Stimulated activated CD4-positive, alpha-beta T cell treated with anti-CD3 and anti-CD28 coated beads, Interleukin-12 subunit alpha, Interleukin-12 subunit beta, amount 100 ng/mL, for 48 hours (primary cell): ENCODE measurements at places on chromosomes 13 and 19.

DNA sequence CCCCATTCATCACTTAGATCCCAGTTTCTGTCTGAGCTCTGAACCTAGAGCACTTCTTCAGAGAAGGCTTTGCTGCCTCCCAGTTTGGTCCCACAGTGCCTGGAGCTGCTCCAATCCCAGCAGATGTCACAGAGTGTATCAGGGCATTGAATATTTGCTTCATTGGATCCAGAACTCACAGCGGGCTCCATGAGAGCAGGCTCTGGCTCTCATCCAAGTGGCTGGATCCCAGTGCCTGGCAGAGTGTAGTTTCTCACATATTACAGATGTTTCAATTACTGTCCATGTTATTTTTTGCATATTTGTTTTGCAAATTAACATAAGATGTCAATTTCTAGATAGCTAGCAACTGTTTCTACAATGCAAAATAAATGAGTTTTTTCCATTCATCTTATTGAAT lies 50.6 kb downstream of the MYO16 start:
- DNase-seq: no peak

GRCh38 chr19:38387550-38388348 lies at the start of gene GGN:
Gene GGN (minus strand): TSS chr19:38388034. CDS start chr19:38387261, 773 bp downstream.
- peak; percentile 83 for DNase-seq

DNA sequence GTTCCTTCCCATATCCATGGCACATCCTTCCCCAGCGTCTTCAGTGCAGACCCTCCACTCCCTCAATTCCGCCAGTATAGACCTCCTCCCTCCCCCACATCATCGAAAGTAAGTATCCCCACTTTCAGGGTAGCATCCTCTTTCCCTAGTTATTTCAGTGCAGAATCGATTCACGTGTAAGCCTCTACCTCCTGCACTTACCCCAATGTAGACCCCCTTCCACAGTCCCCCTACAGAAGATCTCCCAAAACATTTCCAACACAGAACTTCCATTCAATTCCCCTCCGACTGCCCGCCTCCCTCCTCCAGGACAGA lies 664 bp downstream of the IRF3 start:
- DNase-seq: no peak

DNA sequence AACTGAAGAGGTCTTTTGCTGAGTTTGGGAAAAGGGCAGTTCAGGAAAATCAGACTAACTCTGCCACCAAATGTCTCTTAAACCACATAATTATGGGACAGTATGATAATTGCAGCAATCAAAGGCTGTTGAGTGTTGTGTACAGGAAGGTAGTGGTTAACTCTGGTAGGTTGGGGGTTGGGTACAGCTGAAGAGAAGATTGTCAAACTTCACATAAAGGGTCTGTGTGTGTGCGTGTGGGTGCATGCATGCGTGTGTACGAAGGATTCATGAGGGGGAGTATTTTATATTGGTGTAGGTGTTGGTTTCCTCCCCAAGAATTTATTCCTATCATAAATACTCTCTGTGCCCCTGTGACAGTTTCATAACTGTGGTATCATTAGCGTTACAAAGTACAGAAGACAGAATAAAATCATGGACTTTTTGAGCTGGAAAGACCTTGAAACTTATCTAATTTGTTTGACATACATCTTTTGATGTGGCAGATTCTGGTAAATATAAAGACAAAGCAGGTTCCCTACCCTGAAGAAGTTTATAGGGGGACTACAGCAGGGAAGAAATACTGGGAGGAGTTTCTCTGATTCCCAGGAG lies 94.1 kb downstream of the PCCA start:
- no peak for DNase-seq

DNA sequence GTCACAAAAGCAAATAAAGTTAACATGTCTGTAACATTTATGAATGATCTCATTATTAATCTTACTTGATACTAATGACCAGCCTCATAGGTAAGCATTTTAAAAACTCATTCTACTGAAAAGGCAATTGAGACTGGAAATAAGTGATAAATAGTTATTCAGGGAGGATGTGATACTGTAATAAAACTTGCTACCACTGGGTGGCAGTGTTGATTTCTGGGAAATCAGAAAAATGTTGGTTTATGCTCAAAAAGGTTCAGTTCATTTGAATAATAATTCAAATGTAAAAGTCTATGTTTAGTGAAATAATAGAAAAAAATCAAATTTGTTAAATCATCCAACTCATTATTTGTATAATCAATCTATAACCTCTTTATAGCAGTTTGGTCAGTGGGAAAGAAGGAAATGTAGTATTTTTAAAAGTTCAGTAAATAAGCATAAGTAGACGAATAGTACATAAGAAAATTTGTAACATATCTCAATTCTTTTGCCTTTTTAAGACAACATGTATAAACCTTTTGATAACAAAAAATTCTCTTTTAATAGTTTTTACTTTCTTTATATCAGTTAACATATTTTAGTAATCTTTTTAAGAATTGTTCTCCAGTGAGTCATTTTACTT lies 9.6 kb downstream of the ABHD13 start:
- no peak for DNase-seq

DNA sequence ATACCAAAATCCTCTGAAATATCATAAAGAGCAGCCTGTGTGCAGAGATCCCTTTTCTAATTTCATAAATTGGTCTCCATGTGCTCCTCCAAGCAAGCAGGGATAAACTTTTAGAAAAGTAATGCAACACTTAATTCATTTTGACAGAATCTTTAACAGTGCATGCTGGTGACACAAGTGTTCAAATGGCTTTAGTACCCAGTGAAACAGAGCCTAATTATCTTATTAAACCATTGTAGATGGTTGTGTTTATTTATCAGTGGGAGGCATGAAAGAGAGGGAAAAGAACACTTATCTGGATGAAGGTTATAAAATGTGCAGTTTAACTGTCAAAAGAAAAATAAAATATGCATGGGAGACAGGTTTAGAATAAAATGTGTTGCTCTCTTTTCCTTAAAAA lies 945.0 kb upstream of the PCDH20 start:
- no peak for DNase-seq

GRCh38 chr13:113152984-113153809 lies 5.3 kb upstream of the PROZ start:
- DNase-seq: no peak

- no peak for DNase-seq
Measured at GRCh38 chr13:68550330-68550729, 1320.2 kb upstream of the PCDH9 start.

- peak; percentile 56 for DNase-seq
Measured at GRCh38 chr13:95301183-95301967, at the start of gene ABCC4. Gene ABCC4 (minus strand): TSS chr13:95301451. CDS start chr13:95301314, 137 bp downstream.

DNA sequence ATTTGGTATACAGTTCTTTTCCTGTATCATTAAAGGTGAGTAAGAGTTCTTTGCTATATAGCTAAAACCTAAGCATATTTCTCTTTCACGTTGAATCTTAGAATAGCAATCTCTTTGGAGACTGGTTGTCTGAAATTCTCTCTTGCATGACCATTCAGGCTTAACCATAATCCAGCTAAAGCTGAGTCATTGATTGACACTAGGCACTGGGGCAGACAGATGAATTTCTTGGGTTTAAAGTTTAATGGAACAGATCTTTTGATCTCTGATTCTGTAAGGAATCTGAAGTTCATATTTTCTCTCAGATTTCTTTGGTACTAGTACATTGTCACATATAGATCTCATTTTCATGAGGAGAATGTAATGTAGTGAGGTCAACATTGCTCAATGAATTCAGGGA lies 397.3 kb upstream of the MIR17HG start:
- no peak for DNase-seq

DNA sequence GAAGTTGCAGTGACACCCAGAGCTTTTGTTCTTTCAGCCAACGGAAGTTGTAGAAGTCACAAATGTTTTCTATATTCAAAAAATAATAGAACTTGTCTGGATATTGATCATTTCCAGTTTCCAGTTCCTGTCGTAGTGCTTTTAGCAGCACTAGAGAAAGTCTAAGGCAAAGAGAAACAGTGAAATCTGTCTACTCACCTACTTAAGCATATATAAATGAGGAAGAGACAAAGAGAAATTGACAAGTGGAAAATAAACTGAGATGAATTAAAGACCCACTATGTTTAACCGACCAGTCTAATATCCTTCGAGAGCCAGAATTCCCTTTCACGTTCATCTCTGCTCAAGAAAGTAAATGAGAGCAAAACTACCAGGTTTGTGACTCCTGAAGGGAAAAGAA lies 36.7 kb downstream of the DACH1 start:
- no peak for DNase-seq

- DNase-seq: no peak
Measured at GRCh38 chr19:49441960-49442350, 628 bp upstream of the SLC17A7 start.

DNA sequence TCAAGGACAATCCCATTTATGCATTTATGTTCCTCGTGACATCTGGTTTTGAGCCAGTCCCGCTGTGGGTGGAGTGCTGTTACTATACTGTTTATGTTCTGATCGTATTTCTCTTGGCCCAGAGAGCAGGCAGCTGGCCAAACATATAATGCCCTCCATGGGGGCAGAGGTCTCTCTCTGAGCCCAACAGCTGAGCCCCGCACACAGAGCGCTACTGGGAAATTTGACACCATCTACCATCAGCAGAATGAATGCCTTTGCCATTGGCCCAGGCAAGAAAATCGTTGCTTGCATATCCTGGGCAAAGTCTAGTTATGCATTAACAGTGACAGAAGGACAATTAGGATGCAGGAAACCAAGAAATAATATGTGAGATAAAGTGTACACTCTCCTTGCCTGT lies 126.8 kb upstream of the CACNA1A start:
- no peak for DNase-seq

- DNase-seq: no peak
Measured at GRCh38 chr13:69423844-69424243, 683.8 kb upstream of the ATXN8OS start.

- no peak for DNase-seq
Measured at GRCh38 chr13:73497430-73497829, 438.6 kb downstream of the KLF5 start.

DNA sequence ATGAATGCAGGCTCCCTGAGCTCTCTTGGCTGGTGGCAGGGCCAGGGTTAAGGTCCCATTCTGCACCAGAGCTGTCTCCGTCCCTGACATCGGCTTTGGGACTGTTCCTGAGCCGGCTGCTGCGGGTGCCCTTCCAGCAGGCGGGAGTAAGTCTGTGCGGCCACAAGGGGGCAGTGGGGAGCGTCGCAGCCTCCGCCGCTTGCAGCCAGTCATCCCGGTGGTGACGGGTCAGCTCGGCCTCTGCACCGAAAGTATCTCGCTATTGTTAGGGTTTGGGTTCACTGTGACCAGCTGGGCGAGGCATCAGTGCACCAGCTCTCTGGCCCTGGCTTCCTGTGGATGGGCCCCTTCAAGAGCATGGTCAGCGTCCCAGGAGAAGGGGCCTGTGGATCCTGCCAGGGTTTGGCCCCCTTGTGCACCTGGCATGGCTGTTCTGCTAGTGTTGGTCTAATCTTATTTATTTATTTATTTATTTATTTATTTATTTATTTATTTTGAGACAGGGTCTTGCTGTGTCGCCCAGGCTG lies 15.1 kb downstream of the NDUFB7 start:
- DNase-seq: peak; percentile 75

DNA sequence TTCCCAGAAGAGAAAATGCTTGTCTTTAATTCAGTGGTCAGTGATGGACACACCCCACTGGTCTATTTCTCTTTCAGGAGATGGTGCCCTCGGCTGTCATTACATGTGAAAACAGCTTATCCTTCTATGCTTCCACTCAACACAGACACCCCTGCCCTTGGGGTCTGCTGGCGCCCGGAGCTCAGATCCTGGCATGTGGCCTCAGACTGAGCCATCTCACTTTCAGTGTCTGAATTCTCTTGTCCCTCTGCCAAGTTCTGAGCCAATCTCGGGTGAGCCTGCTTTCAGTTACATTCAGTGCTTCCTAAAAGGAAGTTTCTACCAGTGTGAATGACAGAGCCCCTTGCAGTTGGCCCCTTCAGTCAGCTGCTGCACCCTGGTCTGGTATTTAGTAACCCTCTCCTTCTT lies 293.6 kb downstream of the DNAJC15 start:
- no peak for DNase-seq

DNA sequence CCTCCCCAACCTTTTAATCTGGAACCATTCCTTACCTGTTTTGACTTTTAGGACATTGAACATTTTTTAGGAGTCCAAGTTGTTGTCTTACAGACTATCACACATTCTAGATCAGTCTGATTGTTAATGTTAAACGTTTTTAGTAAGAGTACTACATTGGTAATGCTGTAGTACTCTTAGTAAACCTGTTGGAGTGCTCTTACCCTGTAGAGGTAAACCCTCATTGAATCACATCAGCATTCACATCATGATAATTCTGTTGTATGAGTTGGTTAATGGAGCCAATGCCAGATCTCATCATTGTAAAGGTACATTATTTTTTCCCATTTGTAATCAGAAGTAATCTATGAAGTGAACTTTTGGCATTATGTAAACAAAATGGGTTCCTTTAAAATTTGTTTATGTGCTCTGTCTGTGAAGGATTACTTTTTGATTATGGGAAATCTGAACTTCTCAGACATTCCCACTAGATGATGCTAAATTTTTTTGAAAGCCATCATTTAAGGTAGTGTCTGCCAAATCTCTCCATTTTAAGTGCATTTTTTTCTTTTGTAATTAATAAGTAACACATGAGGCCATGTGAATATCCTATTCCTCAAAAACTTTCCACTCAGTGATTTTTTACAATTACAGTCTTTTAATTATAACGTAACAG lies 55.2 kb downstream of the VWA8 start:
- DNase-seq: no peak

GRCh38 chr19:14661372-14661924 lies 13.2 kb downstream of the ADGRE3 start:
- DNase-seq: no peak

GRCh38 chr13:58680115-58680514 lies 1048.6 kb downstream of the PCDH17 start:
- DNase-seq: no peak

- DNase-seq: no peak
Measured at GRCh38 chr19:5623397-5624017, 624 bp downstream of the SAFB start.

GRCh38 chr19:21439201-21439751 lies 42.3 kb downstream of the ZNF493 start:
- no peak for DNase-seq

GRCh38 chr19:17076543-17076991 lies 990 bp downstream of the MYO9B start:
- DNase-seq: no peak

DNA sequence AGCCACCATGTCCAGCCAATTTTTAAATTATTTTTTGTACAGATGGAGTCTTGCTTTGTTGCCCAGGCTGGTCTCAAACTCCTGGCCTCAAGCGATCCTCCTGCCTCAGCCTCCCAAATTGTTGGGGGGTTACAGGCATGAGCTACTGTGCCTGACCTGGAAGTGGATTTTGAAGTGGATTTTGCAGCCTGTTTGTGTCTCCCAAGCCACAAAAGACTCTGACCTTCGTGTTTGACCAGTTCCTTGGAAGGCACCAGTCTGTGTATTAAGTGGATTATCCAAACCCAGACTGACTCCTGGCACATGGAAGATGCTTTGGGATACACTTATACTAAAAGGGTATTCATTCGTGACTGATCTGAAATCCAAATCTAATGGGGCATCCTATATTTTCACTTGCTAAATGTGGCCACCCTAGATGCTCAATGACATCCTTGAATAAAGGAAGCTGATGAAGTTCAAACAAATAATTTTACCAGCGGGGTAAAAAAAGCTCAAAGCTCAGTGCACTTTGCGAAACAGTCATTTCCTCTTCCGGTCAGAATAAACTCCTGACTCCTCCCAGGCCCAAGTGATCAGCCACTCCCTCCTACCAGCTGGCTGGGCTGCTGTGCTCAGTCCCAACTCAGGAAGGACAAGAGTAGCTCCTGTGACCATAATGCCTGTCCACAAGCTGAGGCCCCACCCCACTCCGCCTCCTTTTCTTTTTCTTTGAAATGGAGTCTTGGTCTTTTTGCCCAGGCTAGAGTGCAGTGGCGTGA lies 32.6 kb upstream of the GATAD2A start:
- DNase-seq: no peak
